ENCODE measurements at places on chromosomes 16 and 17. TPM values are rescaled to one million over a fixed set of nuclear protein-coding genes. Genes with fewer than 3 reads are reported as not detected.

DNA sequence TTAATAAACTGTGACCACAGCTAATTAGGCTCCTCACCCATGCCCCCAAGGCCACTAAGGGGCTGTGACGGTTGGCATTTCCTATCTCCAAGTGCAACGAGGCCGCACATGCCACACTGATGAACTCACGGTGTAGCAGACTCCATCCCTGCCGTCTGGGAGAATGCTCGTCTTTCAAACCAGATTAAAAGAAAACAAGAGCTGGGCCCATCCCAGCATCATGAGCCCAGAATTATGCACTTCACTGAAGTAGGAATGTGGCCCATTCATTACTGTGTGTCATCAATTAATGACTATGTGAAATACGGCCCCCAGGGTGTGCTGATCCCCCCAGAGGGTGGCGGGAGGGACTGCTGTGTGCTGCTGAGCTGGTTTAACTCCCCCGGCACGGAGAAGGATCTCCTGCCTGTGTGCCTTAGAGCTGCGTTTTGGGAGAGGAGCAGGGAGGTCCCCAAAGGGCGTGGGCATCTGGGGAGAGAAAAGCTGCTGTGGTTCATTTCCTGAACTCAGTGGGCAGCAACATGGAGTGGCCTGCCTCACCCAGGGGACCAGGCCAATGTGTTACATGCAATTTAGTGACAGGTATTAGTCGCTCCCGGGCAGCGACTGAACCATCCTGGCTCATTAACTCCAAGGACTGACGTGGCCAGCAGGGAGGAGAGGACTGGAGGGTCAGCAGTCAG is 194.5 kb downstream of the FOXL1 start:
- DNase-seq, result no peak

DNA sequence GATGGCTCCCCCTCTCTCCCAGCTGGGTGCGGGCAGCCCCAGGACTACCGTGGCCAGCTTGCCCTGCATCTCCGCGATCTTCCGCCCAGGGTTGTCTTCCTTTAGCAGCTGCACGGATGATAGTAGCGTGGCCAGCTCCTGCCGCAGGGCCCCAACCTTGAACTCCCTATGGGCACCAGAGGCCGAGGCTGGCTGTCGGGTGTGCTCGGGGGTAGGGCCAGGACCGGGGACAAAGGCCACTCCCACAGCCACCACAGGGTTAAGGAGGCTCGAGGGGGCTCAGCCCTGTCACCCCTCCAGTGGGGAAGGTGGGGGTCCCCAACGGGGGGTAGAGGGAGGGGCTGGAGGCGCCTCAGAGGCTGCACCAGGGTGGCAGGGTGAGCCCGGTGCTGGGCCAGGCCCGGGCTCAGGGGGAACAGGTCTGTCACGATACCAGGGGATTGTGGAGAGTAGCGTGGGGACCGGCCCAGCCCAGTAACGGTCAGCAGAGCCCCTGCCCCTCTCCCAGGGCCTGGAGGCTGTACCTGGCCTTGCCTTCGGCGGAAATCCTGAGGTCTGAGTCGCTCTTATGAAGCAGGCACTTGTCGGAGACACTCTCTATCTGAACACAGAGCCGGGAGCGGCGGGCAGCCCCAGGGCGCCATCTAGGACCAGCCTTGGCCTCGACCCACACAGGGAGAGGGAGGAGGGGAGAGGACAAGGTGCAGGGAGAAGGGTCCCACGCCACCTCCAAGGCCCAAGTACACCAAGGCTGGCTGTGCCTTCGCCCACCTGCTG is 5.2 kb downstream of the PERCC1 start:
- DNase-seq, result no peak

DNA sequence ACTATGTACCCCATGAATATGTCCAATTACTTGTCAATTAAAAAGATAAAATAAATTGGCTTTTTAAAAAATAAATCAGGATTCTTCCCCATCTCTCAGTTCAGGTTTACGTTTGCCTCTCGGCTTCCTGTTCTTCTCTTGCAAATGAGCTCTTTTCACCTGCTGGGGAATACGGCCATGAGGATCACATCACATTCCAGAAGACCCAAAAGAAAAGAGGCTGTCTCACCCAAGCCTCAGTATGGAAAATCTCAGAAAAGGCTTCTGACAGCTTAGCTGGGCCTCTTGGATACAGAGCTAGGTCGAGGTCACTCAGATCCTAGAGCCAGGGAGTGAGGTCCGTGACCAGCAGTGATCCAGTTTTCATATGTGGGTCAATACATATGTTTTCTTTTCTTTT is 171.2 kb upstream of the SDK2 start:
- no peak for DNase-seq

DNA sequence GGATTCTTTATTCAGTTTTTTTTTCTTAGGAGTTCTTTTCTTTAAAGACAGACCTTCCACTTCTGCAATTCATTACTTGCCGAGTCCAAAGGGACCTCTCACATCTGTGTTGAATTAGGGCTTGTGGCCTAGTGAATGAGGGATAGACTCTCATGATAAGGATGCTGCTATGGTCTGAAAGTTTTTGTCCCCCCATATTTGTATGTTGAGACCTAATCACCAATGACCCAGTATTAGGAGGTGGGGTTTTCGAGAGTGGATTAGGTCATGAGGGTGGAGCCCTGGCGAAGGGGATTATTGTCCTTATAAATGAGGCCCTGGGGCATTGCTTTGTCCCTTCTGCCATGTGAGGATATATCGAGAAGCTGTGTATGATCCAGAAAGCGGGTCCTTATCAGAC is 9.5 kb downstream of the KRT12 start:
- DNase-seq, result no peak

- DNase-seq, result no peak
Measured at GRCh38 chr17:72399608-72400487, 279.0 kb downstream of the SOX9 start.

- DNase-seq, result no peak
Measured at GRCh38 chr16:5900046-5900445, 802.5 kb upstream of the EEF2KMT start.

GRCh38 chr17:80029258-80029974 is 6.3 kb downstream of the TBC1D16 start:
- no peak for DNase-seq

DNA sequence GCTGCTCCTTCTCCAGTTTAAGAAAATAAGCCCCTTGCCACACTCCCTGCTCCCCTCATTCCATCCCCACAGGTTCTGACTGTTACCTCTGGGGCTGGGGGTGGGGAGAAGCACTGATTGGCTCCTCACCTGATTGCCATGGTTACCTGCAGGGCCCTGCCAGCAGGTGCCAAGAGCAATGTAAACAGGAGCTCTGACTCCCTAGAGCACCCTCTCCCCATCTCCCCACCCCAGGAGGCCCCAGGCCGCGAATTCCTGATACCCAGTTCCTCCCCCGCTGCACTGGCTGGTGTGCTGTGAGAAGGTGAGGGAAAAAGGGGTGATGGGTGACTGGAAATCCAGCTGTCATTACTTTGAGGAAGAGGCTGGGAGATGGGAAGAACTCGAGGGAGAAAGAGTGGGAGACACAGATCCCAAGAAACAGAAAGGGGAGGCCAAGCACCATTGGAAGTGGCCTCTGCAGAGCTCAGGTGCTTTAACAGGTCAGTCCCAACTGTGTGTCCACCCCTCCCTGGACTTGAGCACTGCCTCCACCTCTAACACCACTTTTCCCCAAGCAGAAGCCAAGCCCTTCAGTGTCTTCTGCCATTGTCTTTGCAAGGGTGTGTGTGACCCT is 4.5 kb downstream of the PCGF2 start:
- DNase-seq, result no peak

GRCh38 chr17:72022328-72023275 is 98.2 kb upstream of the SOX9 start:
- DNase-seq, result no peak

The ZG16B gene
- 2.1 TPM for total RNA-seq

DNA sequence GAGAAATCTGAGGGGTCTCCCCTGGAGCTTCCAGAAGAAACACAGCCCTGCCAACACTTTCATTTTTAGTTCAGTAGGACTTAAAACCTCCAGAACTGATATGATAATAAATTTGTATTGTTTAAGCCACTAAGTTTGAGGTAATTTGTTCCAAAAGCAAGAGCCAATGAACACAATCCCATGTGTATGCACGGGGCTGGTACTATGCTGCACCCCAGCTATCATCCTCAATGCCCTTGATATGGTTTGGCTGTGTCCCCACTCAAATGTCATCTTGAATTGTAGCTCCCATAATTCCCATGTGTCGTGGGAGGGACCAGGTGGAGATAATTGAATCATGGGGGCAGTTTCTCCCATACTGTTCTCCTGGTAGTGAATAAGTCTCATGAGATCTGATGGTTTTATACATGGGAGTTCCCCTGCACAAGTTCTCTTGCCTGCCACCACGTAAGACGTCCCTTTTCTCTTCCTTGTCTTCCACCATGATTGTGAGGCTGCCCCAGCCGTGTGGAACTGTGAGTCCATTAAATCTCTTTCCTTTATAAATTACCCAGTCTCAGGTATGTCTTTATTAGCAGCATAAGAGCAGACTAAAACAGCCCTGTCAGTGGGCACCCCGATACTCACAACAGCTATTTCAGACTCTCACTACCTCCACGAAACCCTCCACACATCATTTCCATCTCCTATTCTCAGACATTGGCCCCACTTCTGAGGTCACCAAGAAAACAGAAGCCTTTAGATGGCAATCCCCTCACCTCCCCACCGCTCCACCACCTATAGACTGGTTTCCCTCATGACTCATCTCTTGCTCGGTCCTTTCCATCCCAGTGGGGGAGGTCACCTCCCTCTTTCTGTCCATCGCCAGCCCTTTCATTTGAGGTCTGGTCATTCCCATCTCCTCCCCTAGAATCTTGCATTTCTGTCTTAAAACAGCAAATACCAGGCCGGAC is 8.9 kb upstream of the CACNG1 start:
- no peak for DNase-seq

- DNase-seq, result no peak
Measured at GRCh38 chr16:694863-695354, 4.7 kb upstream of the WDR24 start.

GRCh38 chr17:9976283-9977179 is 71.5 kb upstream of the RCVRN start:
- no peak for DNase-seq

DNA sequence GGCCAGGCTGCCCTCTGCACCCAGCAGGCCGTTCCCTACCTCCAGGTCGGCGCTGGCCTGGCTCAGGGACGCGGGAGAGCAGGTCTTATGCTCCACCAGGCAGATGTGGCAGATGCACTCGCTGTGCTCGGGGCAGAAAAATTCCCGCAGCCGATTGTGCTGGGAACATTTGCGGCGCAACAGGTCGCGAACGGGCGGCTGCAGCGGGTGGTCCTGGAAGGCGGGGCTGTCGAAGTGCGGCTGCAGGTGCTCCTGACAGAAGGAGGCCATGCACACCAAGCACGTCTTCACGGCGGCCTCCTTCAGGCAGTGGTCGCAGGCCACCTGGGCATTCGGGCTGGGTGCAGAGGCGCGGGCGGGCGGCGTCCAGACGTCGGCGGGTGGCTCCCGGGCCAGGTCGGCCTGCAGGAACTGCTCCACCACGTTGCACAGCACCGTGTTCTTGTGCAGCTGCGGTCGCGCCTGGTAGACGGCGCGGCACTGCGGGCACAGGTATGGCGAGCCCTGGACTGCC is 439 bp downstream of the TRIM25 start:
- no peak for DNase-seq

GRCh38 chr16:24036614-24037013 is 200.8 kb downstream of the PRKCB start:
- no peak for DNase-seq

DNA sequence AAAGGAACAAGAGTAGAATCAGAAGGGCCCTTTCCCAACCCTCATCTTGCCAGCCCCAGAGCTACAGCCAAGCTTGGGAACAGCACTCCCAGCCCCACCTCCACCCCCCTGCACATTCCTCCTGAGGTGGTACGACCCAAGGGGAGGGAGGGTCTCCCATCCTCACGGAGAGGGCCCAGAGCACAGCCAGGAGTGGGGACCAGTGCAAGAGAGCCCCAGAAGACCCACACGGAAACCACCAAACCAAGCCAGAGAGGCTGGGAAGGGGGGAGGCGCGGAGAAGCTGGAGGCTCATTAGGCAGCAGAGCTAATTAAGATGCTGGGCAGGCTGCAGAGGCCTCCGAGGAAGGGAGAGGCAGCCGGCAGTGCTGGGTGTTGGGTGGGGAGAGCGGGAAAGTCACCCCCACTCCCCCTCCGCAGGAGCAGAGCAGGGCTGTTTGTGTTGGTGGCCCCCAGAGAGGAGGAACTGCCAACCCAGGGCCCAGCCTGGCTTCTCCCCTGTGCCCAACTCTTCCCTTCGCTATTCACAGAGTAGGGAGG is 2.4 kb downstream of the CACNB1 start:
- DNase-seq, result no peak

GRCh38 chr16:47977802-47978201 is 178.0 kb downstream of the ABCC12 start:
- DNase-seq, result no peak

The SULT1A3 gene
- 6.6 TPM for total RNA-seq

DNA sequence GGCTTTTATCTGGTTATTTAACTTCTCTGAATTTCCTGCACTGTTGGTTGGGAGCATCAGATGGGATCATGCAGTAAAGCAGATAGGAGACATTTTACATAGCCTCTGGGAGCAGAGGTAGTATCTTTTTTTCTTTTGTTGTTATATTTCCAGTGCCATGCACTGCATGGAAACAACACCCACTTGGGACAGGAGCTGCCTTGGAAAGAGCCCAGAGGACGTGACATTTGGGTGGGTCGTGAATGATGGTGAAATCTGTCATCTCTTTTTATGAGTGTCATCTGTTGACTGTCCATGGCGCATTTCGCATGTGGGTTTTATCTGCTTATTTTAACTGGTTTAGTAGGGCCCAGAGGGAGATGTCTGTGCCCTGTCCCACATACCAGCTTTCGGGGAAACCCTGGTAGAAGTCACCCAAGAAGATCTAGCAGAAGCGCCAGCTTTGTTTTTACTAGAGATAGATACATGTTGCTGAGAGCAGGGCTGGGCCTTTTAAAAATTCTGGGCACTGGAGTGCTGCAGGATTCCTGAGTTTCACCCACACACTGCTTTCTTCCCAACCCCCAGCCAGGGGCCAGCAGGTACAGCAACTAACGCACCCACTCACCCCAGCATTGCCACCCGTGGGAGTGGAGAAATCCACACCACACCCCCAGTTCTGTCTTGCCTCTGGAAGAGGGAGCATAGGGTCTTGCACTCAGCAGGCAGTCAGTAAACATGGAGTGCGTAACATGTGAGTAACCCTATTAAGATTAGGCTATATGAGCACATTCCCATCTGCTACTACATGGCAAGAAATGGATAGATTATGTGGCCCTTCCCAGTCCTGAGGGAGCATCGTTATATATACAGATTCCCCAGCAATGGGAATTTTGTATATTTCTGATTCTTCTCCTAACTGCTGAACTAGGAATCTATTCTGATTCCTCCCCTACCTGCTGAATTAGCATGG is 8.4 kb upstream of the TERF2 start:
- DNase-seq, result no peak

DNA sequence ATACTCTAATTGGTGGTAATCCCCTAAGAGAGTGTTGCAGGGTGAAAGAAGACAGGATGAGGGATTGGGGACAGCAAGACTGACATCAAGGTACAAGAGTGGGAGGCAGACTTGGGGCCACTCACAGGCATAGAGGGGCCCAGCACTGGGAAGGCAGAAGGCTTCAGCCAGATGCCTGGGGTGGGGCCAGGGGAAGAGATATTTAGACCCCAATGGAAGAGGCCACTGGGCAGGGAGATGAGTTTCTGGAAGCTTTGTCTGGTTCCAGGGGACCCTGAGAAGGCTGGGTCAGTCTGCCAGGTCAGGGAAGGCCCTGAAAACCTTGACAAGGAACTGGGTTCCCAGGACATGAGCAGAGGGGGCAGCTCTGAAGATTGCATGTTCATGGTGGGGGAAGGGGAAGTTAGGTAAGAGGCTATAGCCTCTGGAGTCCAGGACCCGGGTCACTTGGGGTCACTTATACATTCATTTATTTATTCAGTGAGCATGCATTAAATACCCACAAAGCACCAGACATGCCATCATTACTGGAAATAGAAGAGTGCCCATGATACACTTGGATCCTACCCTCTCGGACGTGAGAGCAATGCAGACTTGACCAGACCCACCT is 92.9 kb downstream of the TMEM132E start:
- no peak for DNase-seq

The NOXO1 gene
- total RNA-seq, result 1.2 TPM
